Glutamatergic neuron (in vitro differentiated cells): ENCODE measurements at places on chromosomes 16 and 17.
A peak's percentile ranks its signal among the peaks of the same experiment; 100 is the strongest.

DNA sequence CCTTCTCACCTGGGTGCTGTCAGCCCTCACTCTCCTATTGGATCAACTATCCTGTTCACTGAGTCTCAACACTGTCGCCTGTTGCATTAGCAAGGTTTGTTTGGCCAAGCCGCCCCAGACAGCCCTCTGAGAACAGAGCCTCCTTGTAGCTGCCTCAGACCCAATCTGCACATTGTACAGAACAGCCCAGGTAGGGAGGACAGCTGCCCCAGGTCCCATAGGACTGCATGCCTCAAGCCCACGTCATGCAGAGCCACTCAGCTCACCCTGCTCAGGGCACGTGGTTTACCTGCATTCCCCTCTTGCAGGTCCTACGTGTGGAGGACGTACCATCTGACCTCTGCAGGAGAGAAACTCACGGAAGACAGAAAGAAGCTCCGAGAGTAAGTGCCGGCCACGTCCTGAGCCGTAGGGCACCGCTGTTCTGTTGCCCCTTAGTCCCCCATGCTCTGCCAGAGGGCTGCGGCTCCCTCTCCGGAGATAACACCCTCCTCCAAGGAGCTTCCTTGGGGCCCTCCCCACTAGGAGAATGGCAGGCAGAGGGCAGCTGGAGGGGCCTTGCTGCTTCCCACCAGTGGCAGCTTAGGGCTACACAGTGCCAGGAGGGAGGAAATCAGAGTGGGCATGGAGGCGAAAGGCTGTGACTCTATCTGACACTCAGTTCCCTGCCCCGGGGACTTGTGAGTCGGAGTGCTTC is 2.8 kb downstream of the SNRNP25 start:
- no peak for DNase-seq

GRCh38 chr17:1147664-1148063 is 32.1 kb downstream of the ABR start:
- DNase-seq, result peak; percentile 73

DNA sequence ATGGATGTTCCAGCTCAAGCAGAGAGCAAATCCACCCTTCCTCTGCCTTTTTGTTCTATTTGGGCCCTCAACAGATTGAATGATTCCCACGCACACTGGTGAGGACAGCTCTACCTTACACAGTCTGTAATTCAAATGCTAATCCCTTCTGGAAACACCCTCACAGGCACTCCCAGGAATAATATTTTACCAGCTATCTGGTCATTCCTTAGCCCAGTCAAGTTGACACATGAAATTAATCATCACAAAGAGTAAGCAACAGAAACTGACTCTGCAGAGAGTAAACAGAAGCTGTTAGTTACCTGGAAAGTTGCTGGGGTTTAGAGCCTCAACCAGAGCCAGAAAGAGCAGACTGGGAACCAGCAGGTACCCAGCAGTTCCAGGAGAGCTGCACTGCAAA is 75.5 kb upstream of the MMP2 start:
- DNase-seq, result no peak

DNA sequence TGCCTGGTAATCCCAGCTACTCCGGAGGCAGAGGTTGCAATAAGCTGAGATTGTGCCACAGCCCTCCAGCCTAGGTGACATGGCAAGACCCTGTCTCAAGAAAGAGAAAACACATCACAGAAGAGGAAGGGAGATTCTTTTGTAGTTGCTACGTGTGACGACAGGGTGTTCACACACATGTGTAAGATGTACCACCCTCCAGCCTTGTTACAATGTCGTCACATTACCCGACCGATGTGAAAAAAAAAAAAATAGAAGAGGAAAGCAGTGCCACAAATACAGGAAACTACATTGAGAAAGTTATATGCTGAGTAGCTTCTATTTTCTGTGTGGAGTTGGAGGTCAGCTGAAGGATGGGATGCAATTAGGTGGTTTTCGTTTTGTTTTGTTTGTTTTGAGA is 56.0 kb downstream of the CLUH start:
- DNase-seq, result no peak

- DNase-seq, result no peak
Measured at GRCh38 chr16:65843941-65844340, 522.5 kb upstream of the CDH5 start.

- DNase-seq, result no peak
Measured at GRCh38 chr17:32342603-32343325, 791 bp upstream of the C17orf75 start.

- no peak for DNase-seq
Measured at GRCh38 chr17:49989518-49989880, 5.5 kb downstream of the DLX3 start.

GRCh38 chr17:50185631-50186471 is 15.6 kb downstream of the COL1A1 start:
- DNase-seq, result no peak

GRCh38 chr16:87635541-87636049 is 33.3 kb downstream of the JPH3 start:
- peak; percentile 62 for DNase-seq

GRCh38 chr16:88292007-88292970 is 90.5 kb upstream of the ZNF469 start:
- DNase-seq, result no peak

GRCh38 chr17:63476854-63477479 is at the start of gene ACE:
ACE (plus strand) TSS chr17:63477061; CDS start chr17:63477095, 34 bp downstream.
- peak; percentile 63 for DNase-seq

DNA sequence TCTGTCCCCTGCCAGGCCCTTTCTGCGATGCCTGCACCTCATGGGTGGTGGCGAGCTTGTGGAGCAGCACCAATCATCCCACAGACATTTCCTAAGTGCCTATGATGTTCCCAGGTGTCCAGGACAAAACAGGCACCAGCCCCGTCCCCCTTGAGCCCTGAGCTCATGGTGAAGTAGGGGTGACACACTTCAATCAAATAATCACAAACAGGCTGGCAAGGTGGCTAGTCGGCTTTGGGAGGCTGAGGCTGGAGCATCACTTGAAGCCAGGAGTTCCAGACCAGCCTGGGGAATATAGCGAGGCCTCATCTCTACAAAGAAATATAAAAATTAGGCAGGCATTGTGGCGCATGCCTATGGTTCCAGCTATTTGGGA is 748 bp upstream of the PRSS8 start:
- DNase-seq, result no peak

DNA sequence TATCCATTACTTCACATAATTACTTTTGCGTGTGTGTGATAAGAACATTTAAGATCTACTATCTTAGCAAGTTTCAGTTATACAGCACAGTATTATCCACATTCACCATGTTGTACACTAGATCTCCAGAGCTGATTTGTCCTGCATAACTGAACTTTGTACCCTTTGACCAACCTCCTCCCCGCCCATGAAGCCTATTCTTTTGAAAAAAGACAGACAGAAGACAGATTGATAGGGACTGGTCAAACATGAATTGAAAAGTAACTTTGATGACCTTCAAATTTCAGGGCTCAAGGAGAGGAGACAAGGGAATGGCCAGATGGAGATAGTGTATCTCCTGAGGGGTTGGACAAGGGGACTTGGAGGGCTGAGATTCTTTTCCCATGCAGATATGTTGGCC is 96.3 kb downstream of the CMC2 start:
- DNase-seq, result no peak

DNA sequence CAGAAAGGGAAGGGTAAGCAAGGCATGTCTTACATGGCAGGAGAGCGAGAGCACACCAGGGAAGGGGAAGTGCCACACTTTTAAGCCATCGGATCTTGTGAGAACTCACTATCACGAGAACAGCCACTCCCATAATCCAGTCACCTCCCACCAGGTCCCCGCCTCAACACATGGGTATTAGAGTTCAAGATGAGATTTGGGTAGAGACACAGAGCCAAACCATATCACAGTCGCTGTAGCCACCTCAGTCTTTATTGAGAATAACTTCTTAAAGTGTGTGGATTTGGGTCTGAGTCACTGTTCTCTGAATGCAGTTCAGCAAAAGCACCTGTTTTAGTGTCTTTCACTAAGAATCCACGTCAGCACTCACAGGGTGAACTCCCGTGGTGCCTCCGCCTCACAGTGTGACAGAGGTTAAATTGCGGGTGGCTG is 195.2 kb upstream of the CHMP6 start:
- no peak for DNase-seq

- DNase-seq, result no peak
Measured at GRCh38 chr17:66431910-66432309, 129.5 kb downstream of the PRKCA start.
